Pons (tissue), 1 donor: ENCODE measurements at places on chromosomes 2 and 18.

DNA sequence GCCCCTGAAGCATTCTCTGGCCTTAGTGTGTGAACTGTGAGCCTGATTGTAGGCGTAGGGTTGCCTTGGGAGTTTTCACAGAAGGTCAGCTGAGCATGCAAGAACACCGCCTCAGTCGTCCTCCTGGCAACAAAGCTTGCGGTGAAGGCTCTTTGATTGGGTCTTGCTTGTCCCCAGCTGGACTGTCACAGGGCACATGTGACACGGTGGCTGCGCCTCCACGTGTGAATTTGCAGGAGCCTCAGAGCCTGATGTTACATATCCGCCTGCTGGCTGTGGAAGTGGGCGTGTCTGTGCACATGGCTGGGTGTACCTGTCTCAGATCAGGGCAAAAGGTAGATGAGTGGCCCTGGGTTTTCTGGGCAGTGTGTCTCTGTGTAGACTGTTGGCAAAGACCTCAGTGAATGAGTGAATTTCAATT, 228.7 kb downstream of the HAUS1 start:
- no peak for DNase-seq

DNA sequence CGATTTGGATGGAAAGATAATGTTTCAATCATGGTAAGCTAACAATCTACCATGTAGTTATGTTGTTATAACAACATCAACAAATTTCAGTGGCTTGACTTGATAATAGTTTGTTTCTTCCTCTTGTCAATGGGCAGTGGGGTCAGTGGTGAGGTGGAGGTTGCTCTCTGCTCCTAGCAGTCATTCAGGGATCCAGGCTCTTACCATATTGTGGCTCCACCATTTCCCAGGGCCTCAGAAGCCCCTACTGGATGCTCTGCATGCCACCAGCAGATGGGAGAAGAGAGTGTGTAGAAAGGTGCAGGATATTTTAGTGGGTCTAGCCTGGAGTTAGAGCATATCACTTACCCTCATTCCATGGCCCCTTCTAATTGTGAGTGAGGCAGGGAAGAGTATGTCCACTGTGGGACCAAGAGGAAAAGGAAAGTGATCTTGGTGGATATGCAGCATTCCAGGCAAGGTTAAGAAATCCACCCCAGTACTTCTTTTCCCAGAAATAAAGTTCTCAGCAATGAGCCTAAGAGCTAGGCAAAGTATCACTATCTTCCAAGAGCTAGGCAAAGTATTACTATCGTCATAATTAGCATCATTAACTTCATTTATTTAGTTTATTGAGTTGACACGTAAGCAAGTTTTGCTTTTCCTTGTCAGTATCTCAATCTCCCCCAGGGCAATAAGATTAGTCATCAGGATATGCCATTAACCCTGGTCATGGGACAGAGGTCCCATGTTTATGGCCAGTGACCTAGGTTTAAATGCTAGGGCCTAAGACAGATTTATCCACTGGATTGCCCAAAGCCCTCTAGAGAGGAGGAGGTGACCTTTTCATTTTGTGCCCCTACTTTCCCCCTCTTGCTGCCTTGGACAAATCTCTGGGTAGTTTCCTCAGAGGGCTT, 4.2 kb upstream of the IWS1 start:
- no peak for DNase-seq

- DNase-seq, result no peak
Measured at GRCh38 chr2:72788756-72789155, 37.1 kb downstream of the EXOC6B start.

DNA sequence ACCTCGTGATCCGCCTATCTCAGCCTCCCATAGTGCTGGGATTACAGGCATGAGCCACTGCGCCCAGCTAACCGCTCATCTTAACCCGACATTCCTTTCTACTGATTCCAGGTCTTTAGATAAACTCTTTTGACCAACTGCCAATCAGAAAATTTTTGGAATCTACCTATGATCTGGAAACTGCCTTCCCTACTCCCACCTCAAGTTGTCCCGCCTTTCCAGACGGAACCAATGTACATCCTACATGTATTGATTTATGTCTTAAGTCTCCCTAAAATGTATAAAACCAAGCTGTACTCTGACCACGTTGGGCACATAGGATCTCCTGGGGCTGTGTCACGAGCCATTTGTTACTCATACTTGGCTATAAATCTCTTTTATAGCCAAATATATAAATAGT, 3.2 kb upstream of the NEU2 start:
- no peak for DNase-seq

GRCh38 chr2:181673173-181673572, 7.1 kb downstream of the NEUROD1 start:
- DNase-seq, result no peak

GRCh38 chr2:197378494-197379307, 56.1 kb downstream of the SF3B1 start:
- peak; percentile 71 for DNase-seq

DNA sequence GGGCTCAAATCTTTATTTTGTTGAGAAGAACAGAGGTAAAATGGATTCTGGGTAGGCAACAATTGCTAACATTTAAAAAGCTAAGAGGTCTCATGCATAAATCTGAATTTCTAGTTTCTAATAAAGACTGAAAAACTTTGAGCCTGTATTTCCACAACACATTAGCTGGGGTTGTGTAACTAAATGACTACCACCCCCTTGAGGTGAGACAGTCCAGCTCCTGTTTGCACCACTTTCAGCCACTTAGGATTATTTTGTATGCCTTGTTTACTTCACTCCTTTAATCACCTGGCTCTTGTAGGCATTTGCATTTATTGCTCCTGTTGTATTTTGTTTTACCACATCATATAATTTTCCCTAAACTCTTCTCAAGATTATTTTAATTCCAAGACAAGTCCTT, 376.6 kb downstream of the PTH2R start:
- no peak for DNase-seq

GRCh38 chr2:15388406-15389325, 172.5 kb downstream of the NBAS start:
- DNase-seq, result no peak

- DNase-seq, result no peak
Measured at GRCh38 chr2:67515538-67515937, 118.4 kb downstream of the ETAA1 start.

DNA sequence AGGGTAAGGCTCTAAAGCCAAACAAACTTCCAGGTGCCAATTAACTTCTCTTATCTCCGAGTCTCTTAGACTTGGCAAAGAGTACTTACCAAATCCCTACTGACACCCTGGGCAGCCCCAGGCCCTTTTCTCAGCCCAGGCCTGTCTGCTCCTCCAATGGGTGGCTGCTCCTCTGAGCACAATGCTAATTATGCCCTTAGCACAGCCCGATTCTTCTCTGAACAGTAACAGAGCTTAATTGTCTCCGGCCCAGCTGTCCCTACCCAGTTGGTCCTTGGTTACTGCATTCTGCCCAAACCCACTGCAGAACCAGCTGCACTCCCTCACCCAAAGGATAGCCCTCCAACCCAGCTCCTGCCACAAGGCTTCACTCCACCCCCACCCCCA, 110.3 kb downstream of the SMAD7 start:
- DNase-seq, result peak; percentile 94
